Hindlimb muscle (tissue), 1 donor: ENCODE measurements at places on chromosomes 5 and 9.

DNA sequence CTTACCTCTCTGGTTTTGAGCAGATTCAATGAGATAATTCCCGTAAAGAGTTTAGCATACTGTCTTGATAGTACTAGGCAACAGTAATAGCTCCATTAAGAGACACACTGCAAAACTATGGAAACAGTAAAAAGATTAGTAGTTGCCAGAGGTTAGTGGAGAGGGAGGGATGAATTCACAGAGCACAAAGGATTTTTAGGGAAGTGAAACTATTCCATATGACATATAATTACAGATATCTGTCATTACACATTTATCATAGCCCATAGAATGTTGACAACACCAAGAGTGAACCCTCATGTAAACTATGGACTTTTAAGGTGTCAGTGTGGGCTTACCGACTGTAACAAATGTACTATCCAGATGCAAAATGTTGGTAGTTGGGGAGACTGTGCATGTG is 176.4 kb upstream of the PLCXD3 start:
- DNase-seq, result no peak

DNA sequence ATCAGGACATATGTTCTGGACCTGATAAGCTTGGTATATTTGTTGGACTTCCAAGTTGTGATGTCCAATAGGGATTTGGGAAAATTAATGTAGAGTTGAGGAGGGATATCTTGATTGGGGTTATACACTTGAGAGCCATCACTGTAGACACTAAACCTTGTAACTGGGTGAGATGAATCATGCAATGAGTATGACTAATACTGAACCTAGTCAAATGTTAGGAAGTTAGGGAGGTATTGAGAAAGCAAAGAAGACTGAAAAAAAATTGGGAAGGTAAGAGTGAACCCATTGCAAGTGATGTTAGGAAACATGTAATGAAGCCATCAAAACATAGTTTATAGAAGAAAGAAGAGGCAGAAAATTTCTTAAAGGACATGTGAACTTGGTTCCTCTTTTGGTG is 668.4 kb upstream of the CDH9 start:
- no peak for DNase-seq

DNA sequence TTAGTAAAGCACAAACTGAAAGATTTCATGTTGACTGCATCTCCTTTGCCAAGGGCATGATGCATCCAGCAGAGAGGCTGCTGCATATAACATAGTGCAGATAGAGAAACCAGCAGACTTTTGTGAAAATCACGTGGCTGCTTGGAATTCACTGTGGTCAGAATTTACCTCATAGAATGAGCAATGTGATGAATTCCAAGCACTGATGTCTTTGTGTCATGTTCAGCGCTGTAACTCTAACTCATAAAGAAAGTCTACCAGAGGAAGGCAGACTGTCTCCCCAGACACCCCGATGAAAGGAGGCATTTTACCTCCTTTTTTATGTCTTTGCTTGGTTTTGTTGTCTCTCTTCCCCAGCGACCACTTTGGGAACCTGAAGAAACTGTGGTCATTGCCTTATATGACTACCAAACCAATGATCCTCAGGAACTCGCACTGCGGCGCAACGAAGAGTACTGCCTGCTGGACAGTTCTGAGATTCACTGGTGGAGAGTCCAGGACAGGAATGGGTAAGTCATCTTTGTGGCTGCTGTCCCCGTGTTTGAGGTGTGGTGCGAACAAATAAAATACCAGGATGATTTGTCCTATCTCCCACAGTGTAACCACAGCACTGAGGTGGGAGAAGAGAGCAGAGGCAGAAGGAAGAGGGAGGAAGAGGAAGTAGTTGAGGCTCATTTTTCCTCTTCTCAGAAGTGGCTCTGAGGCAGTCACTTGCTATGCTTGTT is 42.0 kb downstream of the ITK start:
- DNase-seq, result no peak

GRCh38 chr5:89582768-89583339 is 699.9 kb upstream of the MEF2C start:
- DNase-seq, result no peak

DNA sequence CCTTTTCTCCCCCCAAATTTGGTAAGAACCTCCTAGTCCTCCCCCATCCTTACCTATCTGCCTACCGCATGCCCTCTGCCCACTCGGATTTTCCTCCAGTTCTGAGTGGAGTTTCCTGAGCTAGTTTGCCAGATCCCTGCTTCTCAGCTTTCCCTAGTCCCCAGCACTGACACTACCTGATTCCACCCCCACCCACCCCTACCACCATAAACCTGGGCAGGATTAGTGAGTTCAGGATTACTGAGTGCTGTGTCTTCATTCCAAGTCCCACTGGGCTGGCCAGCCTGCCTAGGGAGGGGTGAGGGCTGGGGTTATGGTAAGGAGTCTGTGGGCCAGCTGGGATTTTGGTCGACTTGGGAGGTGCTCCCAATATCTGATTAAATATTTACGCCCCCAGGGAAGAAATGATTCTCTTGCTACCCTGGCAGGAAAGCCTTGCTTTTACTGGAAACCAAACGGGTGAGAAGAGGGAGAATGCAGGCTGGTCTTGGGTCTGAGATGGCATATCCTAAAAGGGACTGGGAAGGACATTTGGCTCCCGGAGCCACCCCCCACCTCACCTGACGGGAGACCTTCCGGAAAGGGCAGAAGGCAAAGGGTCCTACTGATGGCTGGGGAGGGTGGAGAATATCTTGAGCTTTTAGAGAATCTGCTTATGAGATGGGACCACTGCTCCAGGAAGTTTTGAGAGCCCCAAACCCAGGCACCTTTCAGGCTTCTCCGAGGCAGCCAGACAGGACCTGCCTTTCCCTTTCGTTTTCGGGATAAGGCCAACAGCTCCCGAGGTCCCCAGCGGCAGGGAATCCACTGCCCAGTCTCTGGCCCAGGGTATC is 3.7 kb downstream of the PITX1 start:
- DNase-seq, result no peak

DNA sequence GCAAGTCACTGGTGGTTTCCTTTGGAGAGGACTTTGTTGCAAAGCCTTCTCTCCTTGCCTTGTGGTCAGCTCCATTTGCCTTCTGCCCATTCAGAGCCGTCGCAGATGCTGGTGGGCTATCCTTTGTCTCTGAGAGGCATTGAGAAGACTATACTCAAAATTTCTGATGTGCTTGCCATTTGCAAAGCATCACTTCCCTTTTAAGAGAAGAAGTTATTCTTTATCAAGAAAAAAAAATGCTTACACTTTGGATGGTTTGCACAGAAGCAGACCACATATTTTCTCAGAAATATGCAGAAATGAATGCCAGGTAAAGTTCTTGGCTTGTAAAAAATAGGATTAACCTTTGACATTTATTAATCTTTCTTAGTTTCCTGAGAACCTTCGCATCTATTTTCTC is 195.8 kb upstream of the KLF4 start:
- no peak for DNase-seq

- no peak for DNase-seq
These were observed 508.9 kb downstream of the NTRK2 start for GRCh38 chr9:85178474-85178873.

- DNase-seq, result no peak
These were observed 32.0 kb upstream of the MSX2 start for GRCh38 chr5:174692381-174692780.

DNA sequence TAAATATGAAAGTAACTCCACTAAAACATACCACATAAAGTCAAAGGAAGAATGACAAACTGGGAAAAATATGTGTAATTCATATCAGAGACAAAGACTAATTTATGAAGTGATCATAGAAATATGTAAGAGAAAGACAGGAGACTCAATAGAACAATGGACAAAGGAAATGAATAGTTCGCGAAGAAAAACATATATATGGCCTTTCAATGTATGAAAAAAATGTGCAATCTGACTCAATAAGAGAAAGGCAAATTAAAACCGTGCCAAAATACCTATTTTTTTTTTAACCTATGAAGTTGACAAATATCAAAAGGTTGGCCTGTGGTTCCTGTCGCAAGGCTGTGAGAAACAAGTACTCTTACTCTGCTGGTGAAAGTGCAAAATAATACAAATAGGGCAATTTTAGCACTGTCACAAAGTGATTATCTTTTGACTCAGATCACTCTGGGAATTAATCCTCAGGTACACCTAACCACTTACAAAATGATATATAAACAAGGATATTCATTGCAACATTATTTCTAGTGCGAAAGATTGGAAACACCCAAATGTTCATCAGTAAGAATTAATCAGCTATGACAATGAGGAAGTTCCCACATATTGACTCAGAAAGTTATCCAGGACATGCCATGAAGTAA is 3.7 kb downstream of the C9 start:
- DNase-seq, result no peak

DNA sequence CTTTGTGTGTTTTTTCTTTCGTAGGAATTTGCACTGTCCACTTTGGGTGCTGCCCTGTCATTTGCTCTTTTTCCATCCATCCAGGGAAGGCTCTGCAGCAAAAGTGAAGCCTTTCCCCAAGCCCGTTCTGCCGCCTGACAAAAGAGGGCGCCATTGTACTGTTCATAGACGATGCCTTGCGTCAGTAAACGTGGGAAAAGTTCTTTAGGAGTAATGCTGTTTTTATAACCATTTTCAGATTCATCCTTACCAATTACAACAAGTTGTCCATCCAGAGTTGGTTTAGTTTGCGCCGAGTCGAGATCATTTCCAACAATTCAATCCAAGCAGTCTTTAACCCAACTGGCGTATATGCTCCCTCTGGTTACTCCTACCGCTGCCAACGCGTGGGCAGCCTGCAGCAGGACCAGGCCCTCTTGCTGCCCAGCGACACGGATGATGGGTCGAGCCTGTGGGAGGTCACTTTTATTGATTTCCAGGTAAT is 34.3 kb upstream of the RPS23 start:
- peak; percentile 79 for DNase-seq

GRCh38 chr5:141845371-141845851 is 32.8 kb downstream of the PCDH1 start:
- DNase-seq, result no peak
